ENCODE measurements at places on chromosomes 7 and 10.
A peak's percentile ranks its signal among the peaks of the same experiment; 100 is the strongest.

DNA sequence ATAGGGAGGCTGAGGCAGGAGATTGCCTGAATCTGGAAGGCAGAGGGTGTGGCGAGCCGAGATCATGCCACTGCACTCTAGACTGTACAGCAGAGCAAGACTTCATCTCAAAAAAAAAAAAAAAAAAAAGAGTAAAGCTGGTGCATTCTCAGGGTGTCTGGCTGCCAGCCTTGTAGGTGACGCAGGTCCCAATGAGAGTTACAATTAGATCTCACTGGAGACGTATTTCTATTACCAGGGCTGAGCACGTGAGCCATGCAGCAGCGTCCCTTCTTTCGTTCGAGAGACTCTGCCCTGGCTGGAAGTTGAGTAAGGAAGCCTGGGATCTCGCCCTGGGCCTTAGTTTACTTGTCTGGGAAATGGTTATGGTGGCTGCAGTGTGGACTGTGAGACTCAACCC lies 22.4 kb upstream of the ZMIZ1 start:
- DNase-seq, result no peak

GRCh38 chr7:47941136-47941844 lies 7.0 kb downstream of the PKD1L1 start:
- DNase-seq, result peak; percentile 75

GRCh38 chr7:119556436-119556835 lies 716.5 kb upstream of the KCND2 start:
- no peak for DNase-seq

GRCh38 chr7:29917641-29918040 lies 72.0 kb downstream of the SCRN1 start:
- DNase-seq, result no peak

DNA sequence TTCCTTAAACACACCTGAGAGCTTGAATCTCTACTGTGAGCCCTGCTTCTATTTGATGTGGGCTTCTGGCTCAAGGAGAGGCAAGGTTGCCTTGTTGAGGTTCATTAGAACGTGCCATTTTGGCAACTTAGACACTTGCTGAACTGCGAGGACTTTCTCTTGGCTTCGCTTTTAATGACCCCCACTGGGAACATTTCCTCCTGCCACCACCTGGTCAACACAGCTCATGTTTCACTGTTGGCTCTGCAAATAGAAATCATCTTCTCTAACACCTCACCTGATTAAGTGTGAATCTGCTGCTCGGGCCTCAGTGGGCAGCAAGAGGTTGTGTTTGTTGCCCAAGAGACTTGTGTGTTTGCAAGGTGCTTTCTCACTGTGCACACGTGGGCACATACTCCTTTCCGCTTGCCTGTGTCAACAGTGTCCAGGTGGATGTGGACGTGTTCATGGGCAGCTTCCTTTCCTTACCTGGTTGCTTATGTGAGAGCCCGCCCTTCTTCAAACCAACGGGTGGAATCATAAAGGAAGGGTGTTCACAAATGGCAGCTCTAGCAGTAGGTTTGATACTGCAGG lies 147.0 kb downstream of the NRP1 start:
- peak; percentile 53 for DNase-seq

DNA sequence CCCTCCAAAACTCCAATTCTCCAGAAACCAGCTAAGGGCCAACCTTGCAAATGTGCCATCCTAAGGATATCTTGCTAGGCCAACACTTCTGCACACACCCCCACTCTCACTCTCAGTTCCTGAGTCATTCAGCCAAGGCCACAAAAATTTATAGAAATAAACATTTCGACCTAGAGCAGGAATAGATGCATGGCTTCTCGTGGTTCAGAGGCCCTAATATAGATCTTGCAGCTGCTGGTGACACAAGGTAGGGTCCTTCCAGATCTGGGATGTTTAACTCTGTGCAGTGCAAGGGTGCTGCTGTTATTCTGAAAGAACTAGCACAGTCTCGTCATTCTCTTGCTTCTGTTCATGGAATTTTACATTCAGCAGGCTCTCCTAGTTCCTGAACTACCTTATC lies 369.3 kb downstream of the CALN1 start:
- DNase-seq, result no peak

GRCh38 chr7:156639426-156640256 lies 933 bp upstream of the RNF32 start:
- DNase-seq, result no peak

DNA sequence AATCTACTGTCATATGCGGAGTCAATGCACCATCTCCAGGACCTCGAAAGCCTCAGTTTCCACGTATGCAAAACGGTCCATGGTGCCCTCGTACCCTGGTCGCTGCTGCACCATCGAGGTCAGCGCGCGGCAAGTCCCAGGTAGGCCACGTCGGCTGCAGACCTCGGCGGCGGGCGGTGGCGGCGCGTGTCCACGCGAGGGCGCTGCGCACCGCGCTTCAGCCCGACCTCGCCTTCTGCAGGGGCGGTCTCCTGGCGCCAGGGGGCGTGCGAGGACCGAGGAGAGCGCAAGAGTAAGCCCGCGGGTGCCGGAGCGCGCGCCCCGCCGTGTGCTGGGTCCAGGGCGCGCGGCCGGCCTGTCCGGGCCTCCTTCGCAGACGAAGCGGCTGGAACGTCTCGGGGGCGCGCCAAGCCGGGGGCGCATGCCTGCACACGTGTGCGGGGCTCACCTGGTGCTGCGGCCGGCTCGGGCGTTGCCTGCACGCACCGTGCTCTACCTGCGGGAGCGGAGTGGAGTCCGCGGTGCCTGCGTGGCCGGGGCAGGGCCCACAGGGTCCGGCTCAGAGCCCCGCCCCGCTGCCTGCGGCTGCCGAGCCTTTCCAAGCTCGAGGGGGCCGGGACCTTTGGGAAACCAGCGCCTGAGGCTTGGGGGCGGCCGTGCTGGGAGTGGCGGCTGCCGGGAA lies 54.0 kb downstream of the GLRX3 start:
- DNase-seq, result peak; percentile 96

GRCh38 chr7:111089822-111090426 lies 1.0 kb upstream of the LRRN3 start:
- no peak for DNase-seq

- no peak for DNase-seq
These were observed 4.4 kb upstream of the BICC1 start for GRCh38 chr10:58508316-58508715.

DNA sequence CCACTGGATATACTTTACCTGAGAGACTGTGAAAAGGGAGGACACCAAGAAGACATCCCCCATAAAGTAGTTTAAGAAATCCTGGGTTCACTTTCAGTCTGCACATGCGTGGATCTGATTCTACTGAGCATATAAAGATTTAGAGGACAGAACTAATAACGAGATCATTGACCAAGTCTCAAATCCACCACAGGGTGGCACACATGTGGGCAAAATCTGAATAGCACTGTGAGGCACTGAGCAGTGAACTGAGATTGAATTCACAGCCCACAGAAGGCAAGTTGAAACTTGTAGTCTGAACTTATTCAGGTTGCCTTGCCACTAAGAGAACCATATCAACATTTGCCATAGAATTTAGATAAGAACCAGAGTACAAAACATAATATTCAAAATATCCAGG lies 818.6 kb downstream of the GRID1 start:
- no peak for DNase-seq

GRCh38 chr10:130387936-130388580 lies 251.9 kb downstream of the GLRX3 start:
- DNase-seq, result no peak

DNA sequence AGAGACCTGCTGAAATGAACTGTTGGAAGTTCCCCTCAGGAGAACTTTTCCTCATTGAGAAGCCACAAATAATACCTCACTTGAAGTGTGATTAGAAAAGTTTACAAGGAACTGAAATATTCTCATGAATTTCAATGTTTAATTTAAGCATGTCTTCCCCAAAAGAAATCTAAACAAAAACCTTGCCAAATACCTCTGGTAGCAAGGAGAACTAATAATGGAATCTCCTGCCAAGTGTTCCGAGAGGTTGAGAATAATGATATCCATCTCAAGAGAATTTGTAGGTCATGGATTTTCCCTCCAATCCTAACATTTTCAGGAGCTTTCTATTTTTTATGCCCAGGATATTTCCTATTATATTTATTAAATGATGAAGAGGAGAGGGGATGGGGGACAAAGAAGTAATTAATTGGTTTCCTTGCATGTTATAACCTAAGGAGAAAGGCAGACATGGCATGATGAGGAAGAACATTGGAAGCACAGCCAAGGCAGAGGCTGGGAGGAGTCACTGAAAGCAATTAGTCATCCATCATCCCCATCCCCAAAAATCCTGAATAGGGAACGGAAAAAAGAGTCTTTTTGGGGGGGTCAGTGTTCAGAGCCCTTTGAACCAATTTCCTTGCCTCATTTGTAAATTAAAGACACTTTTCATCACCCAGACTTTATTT lies 93.6 kb upstream of the IL6 start:
- no peak for DNase-seq

DNA sequence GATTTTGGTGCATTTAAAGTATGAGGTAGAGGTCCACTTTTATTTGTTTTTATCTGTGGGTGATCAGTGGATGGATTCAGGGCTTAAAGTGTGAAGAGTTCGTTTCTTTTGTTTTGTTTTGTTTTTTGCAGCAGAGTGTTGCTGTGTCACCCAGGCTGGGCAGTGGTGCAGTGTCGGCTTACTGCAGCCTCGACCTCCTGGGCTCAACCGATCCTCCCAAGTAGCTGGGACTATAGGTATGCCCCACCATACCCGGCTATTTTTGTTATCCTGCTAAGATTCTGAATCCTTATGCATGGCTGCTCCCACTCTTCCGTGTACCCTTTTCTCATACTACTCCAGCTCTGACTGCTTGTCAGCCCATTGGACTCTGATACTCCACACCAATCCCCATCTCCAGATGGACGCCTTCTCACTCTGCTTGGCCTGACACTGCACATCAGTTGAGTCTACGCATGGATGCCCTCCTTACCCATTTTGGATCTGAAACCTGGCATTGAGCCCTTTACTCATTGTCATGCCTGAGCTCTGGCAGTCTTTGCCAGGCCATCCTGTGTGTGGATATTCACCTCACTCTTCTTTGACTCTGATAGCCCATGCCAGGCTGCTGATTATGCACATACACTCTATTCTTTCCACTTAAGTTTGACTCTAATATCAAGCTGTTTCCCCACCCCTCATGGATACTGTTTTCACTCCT lies 119.5 kb downstream of the CCSER2 start:
- no peak for DNase-seq

Measured in osteocyte (in vitro differentiated cells).